NCI-H1105 treated with DMSO at 0.1 percent for 48 hours (cell line): ENCODE measurements at places on chromosomes 3 and 15.

- DNase-seq: no peak
Measured at GRCh38 chr3:187685948-187686347, 15.8 kb upstream of the SST start.

DNA sequence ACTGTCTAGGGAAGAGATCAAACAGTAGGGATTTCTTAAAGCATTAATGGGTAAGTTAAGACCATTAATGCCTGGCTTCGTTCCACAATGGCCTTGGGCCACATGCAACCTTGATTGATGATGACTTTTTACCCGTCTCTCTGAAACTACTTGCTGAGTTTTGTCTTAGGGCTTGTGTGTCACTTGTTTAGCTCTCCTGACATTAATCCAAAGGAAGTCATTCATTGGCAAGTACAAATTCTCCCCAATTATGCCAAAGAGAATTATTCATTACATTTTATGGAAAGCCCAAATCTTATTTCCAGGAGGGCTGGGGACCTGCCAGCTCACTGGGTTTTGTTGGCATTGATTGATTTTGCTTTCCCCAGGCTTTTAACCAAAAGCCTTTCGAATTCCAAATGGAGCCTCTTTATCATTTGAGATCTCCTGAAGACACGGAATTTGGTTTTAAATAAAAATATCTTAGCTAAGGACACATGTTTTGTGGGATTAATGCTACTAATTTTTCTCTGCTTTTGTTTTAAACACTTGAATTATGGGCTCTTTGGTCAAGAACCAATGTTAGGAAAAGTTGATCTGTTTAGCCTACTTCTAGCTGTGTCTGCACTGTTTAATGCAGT, 40.7 kb downstream of the SERPINI1 start:
- no peak for DNase-seq

DNA sequence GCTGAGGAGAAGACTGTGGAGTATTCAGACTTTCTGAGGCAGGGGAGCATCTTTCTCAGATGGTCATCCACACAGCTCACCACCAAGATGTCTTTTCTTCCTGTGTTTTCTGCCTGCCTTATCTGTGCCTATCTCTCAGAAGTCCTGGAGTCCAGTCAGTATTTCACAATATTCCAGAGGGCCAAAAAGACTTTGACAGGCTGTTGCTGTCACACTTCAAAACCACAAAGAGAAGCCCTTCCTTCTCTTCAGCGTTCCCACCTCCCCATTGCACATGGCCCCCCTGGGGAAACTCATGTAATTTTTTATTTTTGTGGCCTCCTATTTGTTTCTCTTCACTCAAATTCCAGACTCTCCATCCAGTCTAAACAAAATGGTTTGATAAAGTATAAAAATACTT, 585.2 kb downstream of the EPHA3 start:
- DNase-seq: no peak

DNA sequence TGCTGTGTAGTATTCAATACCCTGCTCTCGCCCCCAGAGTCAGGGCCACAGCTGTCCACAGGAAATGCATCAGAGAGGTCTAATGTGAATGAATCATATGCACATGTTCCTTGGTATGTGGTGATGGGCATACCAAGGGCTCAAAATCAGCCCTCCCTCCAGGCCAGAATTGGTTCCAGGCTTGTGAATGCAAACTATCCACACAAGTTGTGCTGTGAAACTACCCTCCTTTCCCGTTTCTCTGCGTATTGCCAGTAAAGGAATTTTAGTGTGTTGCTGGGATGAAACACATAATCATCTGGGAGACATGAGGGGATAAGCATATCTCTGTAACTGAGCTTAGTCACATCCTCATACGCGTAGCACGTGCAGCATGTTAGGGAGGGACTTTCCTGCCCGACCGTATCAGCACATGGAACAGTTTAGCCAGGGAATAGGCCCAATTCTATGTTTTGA, 9.2 kb upstream of the MME start:
- no peak for DNase-seq

- no peak for DNase-seq
Measured at GRCh38 chr15:69742361-69742760, 289.7 kb downstream of the RPLP1 start.

- no peak for DNase-seq
Measured at GRCh38 chr3:53252096-53252946, 3.5 kb downstream of the TKT start.

DNA sequence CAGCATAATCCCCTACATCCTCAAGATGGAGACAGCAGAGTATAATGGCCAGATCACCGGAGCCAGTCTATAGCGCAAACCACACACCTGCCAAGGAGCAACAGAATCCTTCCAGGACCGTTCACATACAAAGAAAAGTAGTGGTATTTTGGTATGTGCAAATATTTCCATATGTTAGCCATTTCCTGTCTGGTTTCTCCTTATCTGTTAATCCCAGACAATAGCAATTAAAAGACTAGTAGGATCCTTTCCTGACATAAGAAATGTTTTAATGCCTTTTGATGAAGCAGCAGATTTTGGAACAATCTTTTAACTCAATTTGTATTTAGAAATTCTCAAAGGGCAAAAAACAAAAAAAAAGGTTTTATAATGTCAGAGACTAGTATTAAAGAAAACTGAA, 22.2 kb downstream of the MRPS25 start:
- DNase-seq: no peak

DNA sequence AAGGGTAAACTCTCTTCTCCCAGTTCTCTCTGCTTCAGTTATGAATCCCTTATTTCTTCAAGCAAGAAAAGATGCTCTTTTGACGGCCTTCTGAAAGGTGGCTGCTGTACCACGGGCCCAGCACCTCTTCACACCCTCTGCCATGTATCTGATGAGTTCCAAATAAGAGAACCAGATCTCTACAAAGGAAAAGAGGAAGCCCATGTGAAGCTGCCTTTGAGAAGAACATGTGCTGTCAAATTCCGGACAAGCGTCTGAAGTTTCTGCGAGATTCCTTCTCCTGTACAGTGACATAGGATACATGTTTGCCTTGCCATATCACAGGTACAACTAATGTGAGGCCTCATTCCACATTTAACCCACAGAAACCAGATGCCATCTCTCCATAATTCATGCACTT, 59.2 kb downstream of the SH3BP5 start:
- no peak for DNase-seq

GRCh38 chr15:55673287-55673686, 69.7 kb downstream of the PRTG start:
- no peak for DNase-seq

DNA sequence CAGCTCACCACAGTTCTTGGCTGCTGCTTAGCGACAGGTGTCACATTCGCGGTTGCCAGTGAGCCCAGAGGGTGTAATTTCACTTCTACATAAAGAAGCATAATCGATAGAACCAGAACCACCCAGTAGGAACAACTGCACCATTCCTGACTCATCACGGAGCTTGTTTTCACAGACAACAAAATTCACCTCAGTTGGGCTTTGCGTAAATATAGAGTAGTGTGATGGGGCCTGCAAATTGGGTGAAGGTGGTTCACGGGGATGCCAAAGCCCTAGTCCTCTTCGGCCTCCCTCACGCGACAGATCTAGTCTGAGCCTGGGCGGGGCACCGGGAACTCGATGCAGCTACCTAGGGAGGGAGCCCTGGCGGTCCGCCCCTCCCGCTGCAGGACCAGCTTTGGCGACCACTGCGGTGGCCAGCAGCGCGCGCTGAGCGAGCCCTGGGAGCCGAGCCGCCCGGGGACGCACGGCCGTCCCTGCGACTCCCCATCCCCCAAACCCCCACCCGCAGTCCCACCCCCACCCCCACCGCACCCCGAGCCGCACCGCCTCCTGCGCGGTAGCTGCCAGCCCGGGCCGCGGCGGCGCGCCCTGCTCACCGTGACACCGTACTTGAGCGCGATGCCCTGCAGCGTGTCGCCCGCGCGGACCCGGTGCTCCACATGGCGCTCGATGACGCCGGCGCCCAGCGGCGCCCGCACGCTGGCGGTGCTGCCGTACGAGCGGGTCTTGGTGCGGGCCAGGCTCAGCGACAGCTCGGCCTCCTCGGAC, 519 bp downstream of the LYSMD2 start:
- DNase-seq: peak; percentile 30

GRCh38 chr3:72675243-72675642, 173.0 kb downstream of the SHQ1 start:
- no peak for DNase-seq

- DNase-seq: no peak
Measured at GRCh38 chr3:30918761-30919160, 24.3 kb upstream of the GADL1 start.

DNA sequence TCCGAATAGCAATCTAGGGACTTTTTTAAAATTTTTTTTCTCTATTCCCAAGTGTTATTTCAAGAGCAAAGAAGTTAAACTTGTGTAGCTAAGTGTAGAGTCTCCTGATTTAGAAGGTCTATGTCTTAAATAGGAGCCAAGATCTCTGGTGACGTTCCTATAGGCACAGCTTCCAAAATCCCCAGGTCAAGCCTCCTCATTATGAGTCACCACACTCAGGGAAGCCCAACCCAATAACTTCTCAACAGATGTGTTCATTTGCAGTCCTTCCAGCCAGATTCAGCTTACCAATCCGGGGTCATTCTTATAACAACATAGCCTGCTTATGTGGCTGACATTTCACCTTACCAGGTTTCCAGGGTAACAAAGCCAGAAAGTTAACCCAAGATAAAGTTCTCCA, 270.3 kb downstream of the IL5RA start:
- no peak for DNase-seq

DNA sequence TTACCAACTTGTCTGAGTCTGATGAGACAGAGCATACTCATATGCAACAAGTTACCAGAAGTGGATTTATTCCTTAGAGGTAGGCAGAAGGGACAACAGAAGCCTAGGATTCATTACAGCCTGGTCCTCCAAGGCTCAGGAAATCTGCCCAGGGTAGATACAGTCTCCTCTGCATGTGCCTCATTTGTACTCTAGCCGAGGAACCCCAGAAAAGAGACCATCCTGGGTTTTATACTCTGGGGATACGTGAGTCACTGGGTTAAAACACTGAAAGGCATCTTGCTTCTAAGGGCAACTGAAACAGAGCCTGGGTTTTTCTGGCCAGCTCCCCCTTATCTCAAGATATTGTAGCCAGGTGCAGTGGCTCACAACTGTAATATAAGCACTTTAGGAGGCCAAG, 45.6 kb downstream of the TLNRD1 start:
- DNase-seq: no peak

DNA sequence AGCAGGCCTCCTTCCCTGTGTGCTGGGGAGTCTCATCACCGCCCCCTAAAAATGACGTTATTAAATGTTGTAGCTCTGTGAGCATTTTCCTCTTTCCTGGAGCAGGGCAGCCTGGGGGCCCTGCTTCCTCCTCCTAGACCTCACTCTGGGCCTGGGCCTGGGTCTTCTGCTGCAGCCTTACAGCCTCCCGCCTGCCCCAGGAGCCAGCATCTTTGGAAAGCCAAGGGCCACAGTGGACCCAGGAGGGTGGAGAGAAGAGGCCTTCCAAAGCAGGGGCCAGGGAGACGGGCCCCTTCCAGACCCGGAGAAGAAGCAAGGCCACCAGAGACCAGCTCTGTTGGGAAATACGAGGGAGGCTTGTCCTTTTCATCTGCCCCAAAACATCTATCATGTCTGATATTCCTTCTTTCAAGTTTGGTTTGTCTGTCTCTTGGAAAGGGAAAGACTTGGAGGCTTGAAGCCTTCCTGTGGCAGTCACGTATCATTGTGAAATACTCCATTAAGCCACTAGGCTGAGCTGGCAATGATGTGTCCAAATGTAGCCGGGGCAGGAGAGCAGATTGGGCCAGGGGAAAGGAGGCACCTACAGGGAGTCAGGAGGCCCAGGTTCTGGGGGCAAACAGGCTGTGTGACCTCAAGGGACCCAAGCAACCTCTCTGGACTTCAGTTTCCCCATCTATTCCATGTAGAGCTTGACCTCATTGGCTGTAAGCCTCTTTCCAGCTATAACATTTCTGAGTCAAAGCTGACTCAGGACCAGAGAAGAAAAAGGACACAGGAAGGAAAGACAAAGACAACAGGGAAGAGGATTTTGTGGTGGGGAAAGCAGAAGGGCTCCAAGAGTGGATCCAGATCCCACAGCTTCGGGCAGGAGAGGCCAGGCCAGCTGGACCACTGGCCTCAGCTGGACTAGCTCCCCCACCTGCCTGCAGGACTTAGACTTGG, 31.1 kb downstream of the CYP11A1 start:
- DNase-seq: no peak

GRCh38 chr15:66613743-66614142, 47.9 kb upstream of the LCTL start:
- no peak for DNase-seq

- DNase-seq: no peak
Measured at GRCh38 chr3:59235634-59236012, 185.8 kb upstream of the CFAP20DC start.

DNA sequence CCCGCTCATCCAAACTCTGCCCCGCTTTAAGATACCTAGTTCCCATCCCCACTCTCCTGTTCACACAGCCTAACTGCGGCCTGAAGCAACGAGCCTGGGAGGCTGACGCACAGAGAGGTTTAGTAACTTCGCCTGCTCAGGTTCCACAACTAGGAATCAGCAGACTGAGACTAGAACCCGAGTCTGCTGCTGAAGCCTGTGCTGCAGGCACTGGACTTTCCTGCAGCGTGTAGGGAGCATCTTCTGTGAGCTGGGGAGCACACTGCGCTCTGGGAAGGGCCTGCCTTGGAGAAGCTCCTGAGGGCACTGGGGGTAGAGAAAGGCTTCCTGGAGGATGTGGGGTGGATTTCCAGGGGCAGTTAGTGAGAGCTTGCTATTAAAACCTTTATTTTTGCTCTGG, 4.8 kb upstream of the MAP6D1 start:
- DNase-seq: no peak

GRCh38 chr3:51621091-51621892, 49.8 kb upstream of the TEX264 start:
- no peak for DNase-seq
